Astrocyte of the cerebellum (primary cell): ENCODE measurements at places on chromosomes 16 and 17.

GRCh38 chr16:88855176-88855575 lies 1.6 kb downstream of the GALNS start:
- no peak for DNase-seq

- no peak for DNase-seq
Measured at GRCh38 chr17:78767806-78768205, 14.3 kb downstream of the CYTH1 start.

DNA sequence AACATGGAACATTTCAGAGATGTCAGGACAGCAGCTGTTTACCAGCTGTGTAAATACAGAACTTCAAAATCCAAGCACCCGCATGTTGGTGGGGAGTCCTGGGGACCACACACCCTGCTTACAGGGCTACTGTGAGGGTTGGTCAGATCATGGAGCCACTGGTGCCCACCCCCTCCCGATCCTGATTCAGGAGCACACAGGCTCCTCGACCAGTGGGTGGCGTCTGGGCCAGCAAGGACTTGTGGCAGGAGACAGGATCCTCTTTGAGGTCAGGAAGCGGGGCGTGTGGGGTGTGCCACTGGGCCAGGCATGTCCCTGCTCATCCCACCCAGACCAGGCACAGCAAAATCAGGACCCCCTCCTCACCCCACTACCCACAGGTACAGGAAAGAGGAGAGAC lies 83.6 kb downstream of the SDK2 start:
- DNase-seq, result no peak

DNA sequence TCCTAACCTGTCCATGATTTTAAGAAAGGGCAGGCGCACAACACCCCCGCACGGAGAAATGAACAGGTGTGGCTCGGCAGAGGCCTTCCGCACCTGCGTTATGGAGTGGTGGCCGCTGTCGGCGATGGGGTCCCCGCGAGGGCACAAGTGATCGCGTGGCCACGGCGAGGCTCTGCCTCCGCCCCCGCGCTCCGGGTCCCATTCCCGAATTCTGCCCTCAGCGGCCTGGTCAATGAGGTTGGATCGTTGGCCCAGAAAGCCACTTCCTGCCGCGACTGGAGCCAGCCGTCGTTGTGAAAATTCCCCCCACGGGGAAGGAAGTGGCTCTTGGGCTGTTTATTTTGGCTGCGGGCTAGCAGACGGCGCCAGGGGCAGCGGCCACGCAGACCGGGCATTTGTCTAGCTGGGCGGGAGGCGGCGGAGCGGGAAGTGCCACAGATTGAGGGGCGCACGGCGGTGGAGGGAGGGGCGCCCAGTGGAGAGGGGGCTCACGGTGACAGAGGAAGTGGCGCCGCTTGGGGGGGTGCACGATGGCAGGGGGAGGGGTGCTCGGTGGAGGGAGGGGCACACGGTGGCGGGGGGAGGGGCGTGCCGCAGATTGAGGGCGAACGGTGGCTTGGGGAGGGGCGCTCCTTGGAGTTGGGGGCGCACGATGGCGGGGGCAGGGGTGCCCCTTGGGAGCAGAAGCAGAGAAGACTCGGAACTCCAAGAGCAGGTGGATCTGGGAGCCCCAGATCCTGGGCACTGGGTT lies 25.0 kb downstream of the MRC2 start:
- no peak for DNase-seq

DNA sequence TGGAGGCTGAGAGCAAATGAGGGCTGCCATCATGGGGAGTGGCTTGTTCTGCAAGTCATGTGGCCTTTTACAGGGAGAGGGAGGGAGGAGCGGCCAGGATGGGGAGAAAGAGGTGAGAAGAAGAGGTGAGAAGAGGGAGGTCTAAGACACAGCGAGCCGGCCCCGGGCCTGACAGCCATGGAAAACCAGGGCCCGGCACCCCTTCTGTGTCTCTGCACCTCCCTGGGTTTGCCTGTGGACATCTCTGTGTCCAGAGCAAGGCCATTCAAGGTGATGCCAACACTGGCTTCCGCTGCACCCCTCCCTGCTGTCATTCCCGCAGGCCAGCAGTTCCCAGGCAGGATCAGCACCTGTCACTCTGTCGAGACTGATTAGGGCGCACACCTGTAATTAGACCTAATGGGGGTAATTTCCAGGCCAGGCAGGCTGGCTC lies 75.6 kb downstream of the MGAT5B start:
- DNase-seq, result no peak

DNA sequence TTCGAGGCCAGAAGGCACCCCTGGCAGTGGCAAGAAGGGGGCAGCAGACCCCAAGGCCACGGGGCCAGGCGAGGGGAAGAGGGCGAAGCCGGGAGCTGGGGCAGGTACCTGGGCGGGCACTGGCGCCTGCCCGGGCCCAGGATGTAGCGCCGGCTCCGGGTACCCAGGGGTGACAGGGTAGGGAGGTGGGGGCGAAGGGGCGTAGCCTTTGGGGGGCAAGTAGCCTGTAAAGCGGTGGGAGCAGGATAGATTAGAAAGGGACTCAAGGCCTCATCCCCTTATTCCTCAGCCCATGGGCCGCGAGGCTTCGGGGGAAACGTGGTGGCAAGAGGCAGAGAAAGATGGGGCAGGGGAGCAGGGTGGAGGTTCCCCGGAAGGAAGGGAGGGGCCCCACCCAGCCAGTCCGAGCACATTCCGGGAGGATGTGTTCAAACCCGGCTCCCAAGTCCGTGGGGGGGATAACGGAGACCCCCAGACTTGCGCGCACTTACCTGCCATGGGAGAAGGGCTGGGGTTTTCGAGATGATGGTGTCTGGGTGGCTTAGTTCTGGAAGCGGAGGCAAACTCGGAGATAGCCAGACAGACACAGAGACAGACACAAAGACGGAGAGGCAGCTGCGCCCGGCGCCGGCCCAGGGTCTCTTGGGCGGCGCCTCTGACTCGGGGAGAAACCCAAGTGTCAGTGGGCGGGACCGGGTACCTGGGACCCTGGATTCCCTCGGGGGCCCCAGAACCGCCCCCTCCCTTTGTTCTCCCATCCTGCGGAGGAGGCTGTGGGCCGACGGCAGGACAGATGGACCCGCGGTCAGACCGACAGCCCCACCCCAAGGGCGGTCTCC lies 493 bp downstream of the PLSCR3 start:
- no peak for DNase-seq

- no peak for DNase-seq
Measured at GRCh38 chr17:17141279-17141678, 64.9 kb downstream of the PLD6 start.

GRCh38 chr17:60354223-60354622 lies 37.7 kb downstream of the USP32 start:
- peak; percentile 85 for DNase-seq

- no peak for DNase-seq
Measured at GRCh38 chr17:44733753-44734152, 25.0 kb upstream of the ADAM11 start.

DNA sequence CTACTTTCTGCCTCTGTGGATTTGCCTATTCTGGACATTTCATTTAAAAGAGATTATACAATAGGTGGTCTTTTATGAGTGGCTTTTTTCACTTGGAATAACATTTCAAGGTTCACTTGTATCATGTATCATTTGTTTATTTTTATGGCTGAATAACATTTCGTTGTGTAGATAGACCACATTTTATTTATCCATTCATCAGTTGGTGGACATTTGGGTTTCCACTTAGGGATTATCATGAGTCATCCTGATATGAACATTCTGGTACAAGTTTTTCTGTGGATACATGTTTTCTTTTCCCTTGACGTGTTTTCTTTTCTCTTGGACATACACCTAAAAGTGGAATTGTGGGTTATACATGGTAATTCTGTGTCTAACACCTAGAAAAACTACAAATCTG lies 25.3 kb downstream of the PRSS54 start:
- peak; percentile 24 for DNase-seq
